ENCODE measurements at places on chromosomes 1 and 21.

- DNase-seq, result no peak
These were observed 183.3 kb downstream of the AJAP1 start for GRCh38 chr1:4837752-4838151.

- DNase-seq, result no peak
These were observed 18.0 kb downstream of the SLAMF1 start for GRCh38 chr1:160628799-160629263.

DNA sequence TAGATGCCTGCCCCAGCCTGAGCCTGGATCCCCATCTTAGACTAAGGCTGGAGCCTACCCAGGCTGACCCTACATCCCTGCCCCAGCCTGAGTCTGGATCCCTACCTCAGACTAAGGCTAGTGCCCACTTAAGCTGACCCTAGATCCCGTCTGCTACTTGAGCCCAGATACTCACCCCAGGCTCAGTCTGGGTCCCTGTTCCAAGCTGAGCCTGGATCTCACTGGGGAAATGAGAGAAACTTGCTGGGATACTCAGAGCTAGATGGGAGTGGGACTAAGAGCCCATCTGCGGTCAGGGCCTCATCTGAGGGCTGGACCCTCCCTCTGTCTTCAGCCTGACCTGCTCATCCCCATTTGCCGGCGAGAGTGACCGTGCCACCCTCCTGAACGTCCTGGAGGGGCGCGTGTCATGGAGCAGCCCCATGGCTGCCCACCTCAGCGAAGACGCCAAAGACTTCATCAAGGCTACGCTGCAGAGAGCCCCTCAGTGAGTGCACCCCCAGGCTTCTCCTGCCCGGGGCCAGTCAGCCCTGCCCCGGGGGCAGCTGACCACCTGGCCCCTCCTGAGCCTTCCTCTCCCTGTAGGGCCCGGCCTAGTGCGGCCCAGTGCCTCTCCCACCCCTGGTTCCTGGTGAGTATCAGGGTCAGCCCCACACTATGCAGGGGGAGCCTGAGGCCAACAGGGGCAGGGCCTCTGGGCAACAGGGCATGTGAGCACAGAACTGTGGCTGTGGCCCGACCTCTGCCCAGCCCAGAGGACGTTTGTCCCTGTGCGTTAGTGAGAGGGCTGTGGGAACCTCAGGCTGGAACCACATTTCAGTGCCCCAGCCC lies 36.8 kb downstream of the TRIM11 start:
- DNase-seq, result no peak

- no peak for DNase-seq
These were observed 4.1 kb upstream of the OR2M5 start for GRCh38 chr1:248140846-248141245.

GRCh38 chr1:2930016-2930815 lies 91.1 kb upstream of the ACTRT2 start:
- DNase-seq, result no peak

DNA sequence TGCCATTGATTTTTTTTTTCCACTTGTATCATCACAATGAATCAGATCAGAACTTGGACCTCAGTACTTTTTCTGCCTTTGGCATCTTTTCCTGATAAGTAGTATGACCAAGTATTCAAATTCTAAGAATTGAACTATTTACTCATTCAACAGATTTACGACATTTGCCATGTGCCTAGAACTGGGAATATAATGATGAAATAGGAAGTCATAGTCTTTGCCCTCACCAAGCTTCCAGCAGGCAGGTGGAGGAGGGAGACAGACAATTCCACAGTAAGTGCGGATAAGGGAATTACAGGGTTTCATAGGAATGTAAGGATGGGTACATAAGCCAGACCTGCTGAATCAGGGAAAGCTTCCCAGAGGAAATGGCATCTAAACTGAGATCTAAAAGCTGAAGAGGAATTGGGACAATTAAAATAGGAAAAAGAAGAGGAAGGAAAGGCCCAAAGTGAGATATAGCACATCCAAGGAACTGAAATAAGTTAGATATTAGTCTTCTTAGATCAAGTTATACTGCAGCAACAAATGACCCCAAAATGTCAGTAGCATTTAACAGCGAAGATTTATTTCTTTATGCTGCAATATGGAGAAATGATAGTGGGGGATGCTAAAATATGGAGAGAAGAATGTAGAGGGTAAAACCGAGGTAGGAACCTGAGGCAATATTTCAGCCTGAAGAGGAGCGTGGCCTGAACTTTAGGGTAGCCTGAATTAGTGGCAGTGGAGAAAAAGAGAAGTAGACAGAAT lies 5.3 kb upstream of the DDX59 start:
- no peak for DNase-seq

DNA sequence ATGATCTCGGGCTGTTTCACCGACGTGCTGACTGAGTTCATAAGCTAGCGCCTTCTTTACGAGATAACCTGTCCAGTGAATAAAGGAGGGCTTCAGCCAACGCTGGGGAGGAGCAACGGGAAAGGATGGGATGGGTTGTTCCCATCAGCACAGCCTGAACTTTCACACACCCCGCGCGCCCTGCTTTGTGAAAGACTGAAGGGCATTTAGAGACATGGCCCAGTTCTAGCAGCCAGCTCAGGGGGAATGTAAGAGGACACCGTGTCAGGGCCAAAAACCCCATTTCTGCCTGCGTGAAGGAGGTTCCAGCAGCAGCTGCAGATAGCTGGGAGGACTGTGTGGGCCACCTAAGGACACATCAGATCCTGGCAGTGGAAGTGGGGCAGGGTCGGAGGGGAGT lies 255.1 kb upstream of the RAB4A start:
- no peak for DNase-seq

- DNase-seq, result no peak
These were observed 6.5 kb upstream of the MFAP2 start for GRCh38 chr1:16986962-16987361.

- DNase-seq, result no peak
These were observed 24.2 kb upstream of the GUCA2B start for GRCh38 chr1:42128964-42129363.

GRCh38 chr1:29964718-29965533 lies 728.6 kb downstream of the PTPRU start:
- no peak for DNase-seq

DNA sequence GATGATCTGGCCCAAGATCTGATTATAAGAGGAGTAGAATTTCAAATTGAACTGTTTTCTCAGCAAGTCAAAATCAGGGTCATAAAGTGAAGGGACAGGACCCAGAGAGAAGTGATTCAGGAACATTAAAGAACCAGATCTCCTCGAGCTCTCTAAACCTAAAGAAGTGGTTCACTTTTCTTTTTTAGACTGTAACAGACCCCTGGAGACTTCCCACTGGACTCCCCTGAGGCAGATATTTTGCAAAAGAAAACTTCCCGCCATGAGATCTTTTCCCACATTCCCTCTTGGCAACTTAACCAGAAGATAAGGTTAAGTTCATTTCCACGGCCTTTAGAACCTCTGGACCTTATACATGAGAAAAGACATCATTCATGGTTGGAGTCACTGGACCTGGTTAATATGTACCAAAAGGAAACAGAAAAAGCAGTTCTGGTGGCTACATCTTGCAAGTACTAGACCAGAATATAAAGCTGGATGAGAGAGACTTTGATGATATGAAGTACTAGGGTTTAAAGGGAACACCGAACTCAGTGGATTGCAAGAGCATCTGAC lies 1061.4 kb downstream of the MRPL39 start:
- no peak for DNase-seq

- DNase-seq, result no peak
These were observed 185.5 kb downstream of the ZNF281 start for GRCh38 chr1:200224315-200224714.

DNA sequence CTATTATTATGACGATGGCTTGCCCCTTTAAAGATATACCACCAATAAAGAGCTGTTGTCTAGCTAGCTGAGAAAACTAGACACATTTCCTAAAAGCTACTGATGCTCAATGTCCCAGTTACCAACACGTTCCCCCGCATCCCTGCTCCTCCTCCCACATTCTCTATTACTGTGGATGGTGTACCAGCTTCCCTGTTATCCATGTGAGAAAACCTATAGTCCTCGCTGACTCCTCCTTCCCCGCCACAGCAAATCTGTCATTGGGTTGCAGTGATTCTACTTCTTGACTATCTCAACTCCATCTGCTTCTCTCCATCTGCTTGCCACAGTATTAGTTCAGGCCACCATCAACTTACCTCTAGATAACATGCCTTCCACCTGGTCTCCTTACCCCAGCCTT lies 337.5 kb downstream of the KCNH1 start:
- DNase-seq, result no peak

GRCh38 chr1:169904834-169905233 lies 11.1 kb upstream of the SCYL3 start:
- no peak for DNase-seq

GRCh38 chr1:222653178-222653827 lies 35.4 kb downstream of the MIA3 start:
- DNase-seq, result no peak

- no peak for DNase-seq
These were observed 60.5 kb downstream of the TAS1R2 start for GRCh38 chr1:18798946-18799345.

DNA sequence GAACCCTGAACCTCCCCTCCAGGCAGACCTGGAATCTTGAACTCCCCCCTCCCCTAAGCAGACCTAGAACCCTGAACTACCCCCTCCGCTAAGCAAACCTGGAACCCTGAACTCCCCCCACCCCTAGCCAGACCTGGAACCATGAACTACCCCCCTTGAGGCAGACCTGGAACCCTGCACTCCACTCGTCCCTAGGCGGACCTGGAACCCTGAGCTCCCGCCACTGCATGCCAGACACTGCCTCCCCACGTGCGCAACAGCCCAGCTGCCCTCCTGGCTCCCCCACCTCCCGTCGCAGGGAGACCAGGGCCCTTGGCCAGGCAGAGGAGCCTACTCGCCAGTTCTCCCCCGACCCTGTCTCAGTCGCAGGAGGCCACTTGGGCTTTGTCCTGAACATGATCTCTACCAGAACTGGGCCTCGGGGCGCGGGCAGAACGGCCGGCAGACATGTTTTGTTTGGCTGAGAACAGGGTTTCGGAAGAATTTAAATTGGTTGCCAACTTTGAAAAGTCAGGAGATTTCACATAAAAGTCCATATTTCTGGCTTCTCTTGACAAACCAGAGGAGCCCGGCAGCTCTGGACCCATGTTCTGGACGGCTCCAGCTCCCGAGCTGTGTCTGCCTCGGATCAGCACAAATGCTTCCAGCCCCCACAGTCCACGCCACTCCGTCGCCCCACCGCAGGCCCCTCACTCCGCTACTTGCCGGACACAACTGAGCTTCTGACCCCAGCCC lies 9.2 kb upstream of the PLEKHG5 start:
- no peak for DNase-seq

DNA sequence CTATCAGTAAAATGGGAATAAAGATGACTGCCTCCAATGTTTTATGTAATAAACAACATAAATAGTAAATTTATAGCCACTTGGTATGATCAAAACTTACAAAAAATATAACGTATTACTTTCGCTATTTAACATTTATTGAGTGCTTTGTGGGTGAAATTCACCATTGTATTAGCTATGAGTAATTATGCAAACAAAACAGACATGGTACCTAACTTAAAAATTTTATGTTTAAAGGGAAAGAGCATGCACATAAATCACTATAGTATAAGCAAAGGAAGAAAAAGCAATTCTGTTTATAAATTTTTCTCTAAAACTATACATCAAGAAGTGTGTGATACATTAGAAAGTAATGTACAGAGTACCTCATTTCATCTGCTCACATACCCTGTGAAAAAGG lies 1046.2 kb downstream of the NCAM2 start:
- no peak for DNase-seq

- no peak for DNase-seq
These were observed 7.0 kb downstream of the ALDH4A1 start for GRCh38 chr1:18895317-18895716.

DNA sequence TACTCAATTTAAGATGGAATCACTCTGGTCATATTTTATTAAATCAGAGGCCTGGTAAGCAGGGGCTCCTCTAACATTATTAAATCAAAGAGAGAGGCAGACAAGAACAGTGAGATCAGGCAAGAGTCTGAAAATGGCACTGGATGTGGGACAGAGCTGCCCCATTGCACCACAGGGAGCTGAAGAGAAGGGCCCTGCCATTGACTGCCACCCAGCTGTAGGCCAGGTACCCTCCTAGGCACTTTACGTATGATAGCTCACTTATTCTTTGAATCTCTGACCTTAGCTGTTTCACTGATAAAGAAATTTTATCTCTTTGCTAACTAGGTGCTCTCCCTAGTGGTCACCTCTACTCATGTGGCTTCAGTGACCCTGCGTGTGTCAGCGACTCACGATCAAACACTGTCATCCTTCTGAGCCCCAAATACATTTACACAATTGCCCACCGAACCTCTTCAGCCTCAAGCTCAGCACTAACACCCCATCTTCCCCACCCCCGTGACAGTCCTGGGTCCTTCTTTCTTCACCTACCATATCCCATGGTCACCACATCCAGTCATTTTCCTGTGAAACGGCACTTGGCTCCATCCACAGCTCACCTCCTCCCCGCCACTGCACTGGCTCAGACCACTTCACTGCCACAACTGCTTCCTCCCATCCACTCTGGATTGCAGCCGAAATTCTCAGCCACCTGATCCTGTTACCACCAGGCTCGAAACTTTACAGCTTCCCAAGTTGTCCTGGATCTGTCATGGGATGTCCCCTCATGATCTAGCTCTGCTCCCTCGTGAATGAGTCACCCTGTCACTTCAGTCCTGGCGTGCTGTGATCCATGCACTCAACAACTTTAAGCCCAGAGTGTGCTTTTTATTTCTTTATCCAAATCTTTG lies 97.3 kb upstream of the SYT6 start:
- no peak for DNase-seq

GRCh38 chr1:2789164-2789985 lies 12.1 kb downstream of the TTC34 start:
- DNase-seq, result no peak

GRCh38 chr1:165355977-165356811 lies at the start of gene LMX1A:
LMX1A (minus strand) TSS chr1:165356715; CDS start chr1:165355559, 1,156 bp downstream.
- no peak for DNase-seq

DNA sequence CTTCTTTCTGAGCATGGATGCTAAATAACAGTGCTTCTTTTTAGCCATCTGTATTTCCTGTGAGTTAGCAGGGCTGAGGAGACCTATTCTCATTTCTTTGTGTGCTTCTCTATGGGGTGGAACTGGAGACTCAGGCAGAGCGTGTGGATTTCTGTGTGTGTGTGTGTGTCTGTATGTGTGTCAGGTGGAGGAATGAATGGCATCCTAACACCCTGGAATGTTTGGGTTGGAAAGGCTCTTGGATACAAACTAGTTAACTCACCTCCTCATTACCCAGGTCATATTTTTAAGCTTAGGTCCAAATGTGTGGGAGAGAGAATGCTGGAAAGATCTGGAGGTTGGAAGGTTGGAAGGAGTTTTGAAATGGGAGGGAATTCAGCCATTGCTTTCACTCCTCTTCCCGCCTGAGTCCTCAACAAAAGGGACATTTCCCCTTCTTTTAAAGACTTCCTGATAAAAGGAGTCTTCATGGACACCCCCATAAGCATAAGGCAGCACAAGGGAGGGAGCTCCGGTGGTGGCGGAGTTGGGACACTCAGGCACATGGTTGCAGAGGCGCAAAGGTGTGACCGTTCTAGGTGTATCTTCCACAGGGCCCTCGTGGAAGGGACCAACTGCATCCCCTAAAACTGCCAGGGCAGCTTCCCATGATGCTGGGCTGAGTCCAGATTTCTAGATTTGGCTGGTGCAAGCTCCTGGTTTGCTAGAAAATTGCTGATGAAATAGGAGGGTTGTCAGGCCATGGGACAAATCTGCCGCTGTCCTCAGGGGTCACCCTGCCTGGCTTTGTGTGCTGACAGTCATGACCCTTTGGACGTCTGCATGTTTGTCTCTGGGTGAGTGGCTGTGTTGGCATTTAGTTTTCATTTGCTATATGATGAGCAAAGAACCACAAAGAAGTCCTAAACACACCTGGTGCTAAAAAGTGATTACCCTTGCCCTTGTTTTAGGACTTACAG lies 37.6 kb downstream of the MTARC1 start:
- no peak for DNase-seq
